ENCODE measurements at places on chromosomes 2 and 18.

GRCh38 chr18:57410749-57411148, 24.4 kb upstream of the ONECUT2 start:
- no peak for DNase-seq

GRCh38 chr2:134500211-134500935, 218.4 kb downstream of the TMEM163 start:
- DNase-seq, result no peak

GRCh38 chr2:210860276-210860675, 303.9 kb downstream of the CPS1 start:
- no peak for DNase-seq

GRCh38 chr2:70733646-70734180, 34.3 kb downstream of the ADD2 start:
- DNase-seq, result no peak

GRCh38 chr18:43054815-43055519, 60.5 kb downstream of the RIT2 start:
- no peak for DNase-seq

DNA sequence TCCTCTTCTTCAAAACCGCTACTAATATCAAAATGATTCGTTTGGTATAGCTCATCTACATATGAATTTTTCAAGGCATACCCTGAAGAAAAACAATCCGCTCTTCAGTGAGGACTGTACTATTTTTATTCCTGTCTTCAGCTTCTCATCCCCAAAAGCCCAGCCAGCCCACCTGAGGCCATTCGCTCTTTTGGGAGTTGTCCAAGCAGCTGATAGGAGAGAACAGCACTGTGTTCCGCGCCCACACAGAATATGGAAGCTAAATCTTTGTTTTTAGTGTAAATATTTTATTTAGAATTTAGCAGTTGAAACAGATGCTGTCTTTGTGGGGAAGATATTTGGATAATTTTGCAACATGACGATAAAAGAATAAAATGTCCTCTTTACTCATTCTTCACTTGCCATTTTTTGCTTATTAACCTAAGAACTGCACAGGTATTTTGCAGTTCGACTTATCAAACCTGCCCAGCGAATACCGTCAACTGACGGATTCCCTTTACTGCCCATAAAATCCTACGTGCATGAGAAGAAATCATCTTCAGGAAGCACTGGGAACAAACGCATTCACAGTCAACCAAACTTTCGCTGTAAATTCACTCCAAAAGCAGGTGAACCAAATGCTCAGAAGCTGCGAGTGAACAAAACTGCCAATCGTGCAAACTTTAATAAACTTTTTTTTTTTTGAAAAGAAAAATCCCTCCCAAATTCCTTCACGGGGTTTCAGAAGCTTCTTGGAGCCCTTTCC, 3.4 kb downstream of the ZNF521 start:
- DNase-seq, result no peak

DNA sequence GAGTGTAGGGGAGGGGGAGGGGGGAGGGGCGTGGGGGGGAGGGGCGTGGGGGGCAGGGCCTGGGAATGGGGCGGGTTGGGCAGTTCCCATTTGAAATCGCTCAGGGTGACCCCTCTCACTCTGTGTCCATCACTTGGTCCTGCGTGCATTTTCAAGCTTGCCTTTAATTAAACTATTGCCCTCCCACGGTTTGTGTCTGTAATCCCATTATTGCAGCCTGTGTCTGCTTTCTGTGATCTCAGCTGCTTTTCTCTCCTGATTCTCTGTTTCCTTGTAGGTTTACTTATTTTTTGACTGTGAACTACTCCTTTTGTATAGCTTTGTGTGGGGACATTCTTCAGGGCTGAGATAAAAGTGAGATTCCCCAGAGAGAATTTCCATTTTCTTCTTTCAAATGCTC, 1.3 kb downstream of the DCDC2C start:
- no peak for DNase-seq

- DNase-seq, result no peak
Observed at GRCh38 chr2:124692216-124692615, 667.1 kb downstream of the CNTNAP5 start.

GRCh38 chr2:131402320-131403039, 38.5 kb upstream of the RAB6D start:
- DNase-seq, result no peak

- DNase-seq, result no peak
Observed at GRCh38 chr2:134081238-134081938, 172.5 kb upstream of the MGAT5 start.

DNA sequence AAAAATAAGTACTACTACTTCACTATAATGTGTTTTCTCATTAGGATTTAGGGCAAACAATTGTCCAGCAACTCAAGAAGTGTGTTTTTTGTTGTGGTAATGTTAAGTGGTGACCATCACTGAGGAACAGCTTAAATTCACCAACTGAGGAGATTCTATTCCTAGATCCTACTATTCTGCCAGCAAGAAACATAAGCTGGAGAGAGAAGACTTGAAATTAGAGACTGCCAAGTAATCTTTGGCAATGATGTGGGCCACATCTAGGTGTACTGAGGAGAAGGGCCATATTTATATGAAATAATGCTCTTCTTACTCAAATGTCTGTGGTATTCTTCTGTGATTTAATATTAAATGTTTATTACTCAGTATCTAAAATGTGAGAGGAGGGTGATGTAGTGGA, 44.3 kb upstream of the MSTN start:
- no peak for DNase-seq

GRCh38 chr2:237581751-237582746, 8.5 kb downstream of the RAB17 start:
- no peak for DNase-seq

DNA sequence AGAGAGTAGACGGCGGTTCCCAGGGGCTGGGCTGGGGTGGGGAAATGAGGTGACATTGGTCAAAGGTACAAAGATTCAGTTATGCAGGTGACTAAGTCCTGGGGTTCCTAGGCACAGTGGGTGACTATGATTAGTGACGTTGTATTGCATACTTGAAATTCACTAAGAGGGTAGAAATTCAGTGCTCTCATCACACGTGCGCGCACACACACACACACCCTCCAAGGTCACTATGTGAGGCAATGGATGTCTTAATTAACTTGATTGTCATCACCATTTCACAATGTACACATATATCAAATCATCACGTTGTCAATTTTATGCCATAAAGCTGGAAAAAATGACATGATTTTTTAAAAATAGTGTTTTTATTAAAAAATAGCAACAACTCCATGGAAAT, 92.9 kb upstream of the ALKAL2 start:
- no peak for DNase-seq

- DNase-seq, result no peak
Observed at GRCh38 chr18:10284540-10285282, 169.7 kb upstream of the APCDD1 start.

- no peak for DNase-seq
Observed at GRCh38 chr18:51988277-51988676, 351.7 kb upstream of the DCC start.

GRCh38 chr2:26595146-26595545, 46.0 kb downstream of the CIB4 start:
- no peak for DNase-seq

DNA sequence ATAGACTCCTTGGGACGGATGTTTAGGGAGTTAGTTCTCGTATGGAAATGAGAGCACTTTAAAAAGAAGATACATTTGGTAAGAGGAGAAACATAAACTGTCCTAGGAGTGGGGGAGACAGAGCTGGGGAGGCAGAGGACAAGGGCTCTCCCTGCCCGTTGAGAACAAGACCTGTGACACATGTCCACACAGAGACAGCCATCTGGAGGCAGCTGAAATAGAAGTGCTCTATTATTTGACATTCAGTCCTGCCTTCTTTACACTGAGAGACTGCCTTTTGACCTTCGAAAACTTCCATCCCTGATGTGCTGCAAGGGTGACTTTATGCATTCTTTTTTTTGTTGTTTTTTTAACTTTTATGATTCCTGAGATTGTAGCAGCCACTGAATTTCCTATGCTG, 150.1 kb downstream of the UXS1 start:
- DNase-seq, result no peak

GRCh38 chr2:108323619-108324018, 34.9 kb downstream of the SULT1C2 start:
- no peak for DNase-seq

DNA sequence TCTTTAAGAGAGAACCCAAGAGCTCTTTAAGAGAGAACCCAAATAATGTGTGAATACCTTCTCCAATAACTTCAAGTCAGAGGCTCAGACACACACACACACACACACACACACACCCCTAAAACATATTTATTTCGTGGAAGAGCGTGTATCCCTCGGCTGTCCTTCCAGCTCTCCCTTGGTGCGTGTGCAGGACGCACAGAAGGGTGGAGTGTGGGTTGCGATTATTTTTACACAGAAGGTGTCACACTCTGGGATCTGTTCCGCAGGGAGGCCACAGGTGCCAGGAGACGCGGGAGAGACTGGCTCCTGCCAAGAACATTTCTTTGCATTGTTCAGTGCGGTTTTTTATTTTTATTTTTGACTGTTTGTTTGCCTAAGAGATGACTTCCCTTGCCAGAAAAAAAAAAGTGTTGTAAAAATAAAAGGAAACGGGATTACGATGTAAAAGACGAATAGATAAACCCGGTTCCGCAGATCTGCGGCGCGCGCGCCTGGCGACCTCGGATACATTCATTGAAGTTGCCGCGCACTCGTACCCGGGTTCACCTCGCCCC, 47.3 kb upstream of the ATP6V1B1 start:
- DNase-seq, result no peak

DNA sequence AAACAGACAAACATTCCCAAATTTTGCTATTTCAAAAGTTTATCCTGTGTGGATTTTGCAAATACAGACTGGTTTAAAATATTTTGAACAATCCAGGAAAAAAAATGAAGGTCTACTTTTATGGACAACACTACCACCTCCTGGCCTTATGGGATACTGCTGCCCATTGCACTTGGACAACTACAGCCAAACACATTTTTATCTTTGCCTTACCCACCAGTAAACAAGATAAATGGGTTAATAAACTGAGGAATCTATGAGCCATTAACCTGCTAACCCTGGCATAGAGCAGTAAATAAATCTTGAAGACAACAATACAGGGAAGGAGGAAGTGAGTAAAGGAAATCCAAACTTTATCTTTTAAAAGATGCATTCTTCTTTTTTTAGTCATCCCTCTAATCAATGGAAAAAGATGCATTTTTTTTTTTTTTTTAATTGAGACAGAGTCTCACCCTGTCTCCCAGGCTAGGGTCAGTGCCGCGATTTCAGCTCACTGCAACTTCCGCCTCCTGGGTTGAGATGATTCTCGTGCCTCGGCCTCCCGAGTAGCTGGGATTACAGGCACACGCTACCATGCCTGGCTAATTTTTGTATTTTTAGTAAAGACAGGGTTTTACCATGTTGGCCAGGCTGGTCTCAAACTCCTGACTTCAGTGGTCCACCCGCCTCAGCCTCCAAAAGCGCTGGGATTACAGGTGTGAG, 2.1 kb upstream of the SPIRE1 start:
- DNase-seq, result no peak
